ENCODE measurements at places on chromosomes 11 and 22. TPM values are rescaled to one million over a fixed set of nuclear protein-coding genes. Genes with fewer than 3 reads are reported as not detected.

- no peak overlapping the region for H3K27ac ChIP-seq
- H3K4me3 ChIP-seq: no peak overlapping the region
- no peaks in the 10 kb centered on the region for H3K27me3 ChIP-seq
- peaks cover 29% of the 10 kb centered on the region for H3K4me1 ChIP-seq
- no peaks in the 10 kb centered on the region for H3K36me3 ChIP-seq
Measured at GRCh38 chr11:126159719-126160344, 51.6 kb downstream of the RPUSD4 start.

DNA sequence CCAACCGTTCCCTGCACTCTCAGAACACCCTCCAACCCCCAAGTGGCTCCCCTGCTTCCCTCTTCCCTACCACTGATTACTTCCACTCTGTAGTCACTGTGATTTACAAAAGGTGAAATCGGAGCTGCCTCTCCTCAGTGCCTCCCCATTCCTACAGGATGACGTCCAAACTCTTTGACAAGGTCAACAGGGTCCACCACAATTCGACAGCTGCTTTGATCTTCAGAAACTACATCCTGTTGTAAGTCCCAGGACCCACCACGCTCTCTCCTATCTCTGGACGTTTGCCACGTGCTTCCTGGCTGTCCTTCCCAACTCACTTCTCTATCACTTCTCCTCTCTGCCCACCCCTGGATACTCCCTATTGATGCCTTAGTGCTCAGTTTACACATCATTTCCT, 85.0 kb upstream of the EIF3D start:
- H3K4me3 ChIP-seq: no peak overlapping the region
- no peaks in the 10 kb centered on the region for H3K36me3 ChIP-seq
- DNase-seq: no peak
- H3K27ac ChIP-seq: no peak overlapping the region
- no peaks in the 10 kb centered on the region for H3K27me3 ChIP-seq
- H3K4me1 ChIP-seq: peaks cover 23% of the 10 kb centered on the region

- no peak for DNase-seq
- no peaks in the 10 kb centered on the region for H3K27me3 ChIP-seq
- H3K36me3 ChIP-seq: no peaks in the 10 kb centered on the region
- no peak overlapping the region for H3K4me3 ChIP-seq
- no peak overlapping the region for H3K27ac ChIP-seq
Measured at GRCh38 chr22:43631201-43631600, 180.9 kb downstream of the EFCAB6 start.

GRCh38 chr11:36432738-36433137, 77.3 kb downstream of the TRAF6 start:
- no peak overlapping the region for H3K27ac ChIP-seq
- no peaks in the 10 kb centered on the region for H3K36me3 ChIP-seq
- H3K4me3 ChIP-seq: no peak overlapping the region
- no peaks in the 10 kb centered on the region for H3K27me3 ChIP-seq
- DNase-seq: no peak

- peaks cover 21% of the 10 kb centered on the region for H3K4me1 ChIP-seq
- no peaks in the 10 kb centered on the region for H3K27me3 ChIP-seq
- no peaks in the 10 kb centered on the region for H3K36me3 ChIP-seq
- DNase-seq: no peak
- no peak overlapping the region for H3K4me3 ChIP-seq
Measured at GRCh38 chr11:46361283-46362155, 14.3 kb downstream of the DGKZ start.

MRGPRX3 gene
- not detected for total RNA-seq

SCARF2 gene
- 9.8 TPM for total RNA-seq

WT1 gene
- total RNA-seq: 0.17 TPM

- H3K36me3 ChIP-seq: no peaks in the 10 kb centered on the region
- DNase-seq: no peak
- H3K4me1 ChIP-seq: peaks cover 2% of the 10 kb centered on the region
Measured at GRCh38 chr11:108576523-108576922, 17.0 kb downstream of the EXPH5 start.

GRCh38 chr22:32528316-32528715, 53.7 kb downstream of the FBXO7 start:
- H3K27me3 ChIP-seq: no peaks in the 10 kb centered on the region
- H3K4me3 ChIP-seq: no peak overlapping the region
- H3K27ac ChIP-seq: no peak overlapping the region

DNA sequence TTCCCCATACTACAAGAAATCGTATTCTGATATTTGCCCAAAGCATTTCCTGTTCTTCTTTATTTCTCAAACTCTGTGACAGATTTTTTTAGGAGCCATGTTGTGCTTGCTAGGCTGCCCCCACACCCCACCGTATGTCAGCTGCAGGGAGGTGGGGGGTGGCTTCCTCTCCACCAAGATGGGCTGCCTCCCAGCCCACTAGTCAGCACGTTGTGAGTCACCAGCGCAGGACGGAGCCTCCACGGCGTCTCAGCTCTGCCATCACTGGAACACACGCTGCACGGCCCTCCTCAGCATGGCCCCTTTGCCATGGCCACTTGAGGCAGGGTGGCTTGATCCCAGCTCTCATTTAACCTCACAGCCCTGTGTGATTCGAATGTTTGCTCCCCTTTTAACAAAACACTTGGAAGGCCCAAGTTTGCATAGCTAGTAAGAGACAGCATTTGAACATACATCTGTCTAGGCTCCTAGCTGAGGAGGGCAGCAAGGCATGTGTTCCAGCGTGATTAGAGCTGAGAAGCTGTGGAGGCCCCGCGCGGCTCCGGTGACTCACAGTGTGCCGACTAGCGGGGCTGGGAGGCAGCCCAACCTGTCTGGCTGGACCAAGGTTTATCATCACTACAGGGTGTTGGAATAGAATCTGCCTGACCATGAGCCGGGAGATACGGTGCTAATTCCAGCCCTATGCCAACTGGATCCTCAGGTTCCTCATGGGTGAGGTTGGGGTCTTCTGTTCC, 180.7 kb upstream of the NCAM1 start:
- DNase-seq: no peak
- no peak overlapping the region for H3K4me3 ChIP-seq
- no peaks in the 10 kb centered on the region for H3K36me3 ChIP-seq
- H3K27ac ChIP-seq: no peak overlapping the region

All from H1 (cell line).